ENCODE measurements at places on chromosomes 7 and 10.

DNA sequence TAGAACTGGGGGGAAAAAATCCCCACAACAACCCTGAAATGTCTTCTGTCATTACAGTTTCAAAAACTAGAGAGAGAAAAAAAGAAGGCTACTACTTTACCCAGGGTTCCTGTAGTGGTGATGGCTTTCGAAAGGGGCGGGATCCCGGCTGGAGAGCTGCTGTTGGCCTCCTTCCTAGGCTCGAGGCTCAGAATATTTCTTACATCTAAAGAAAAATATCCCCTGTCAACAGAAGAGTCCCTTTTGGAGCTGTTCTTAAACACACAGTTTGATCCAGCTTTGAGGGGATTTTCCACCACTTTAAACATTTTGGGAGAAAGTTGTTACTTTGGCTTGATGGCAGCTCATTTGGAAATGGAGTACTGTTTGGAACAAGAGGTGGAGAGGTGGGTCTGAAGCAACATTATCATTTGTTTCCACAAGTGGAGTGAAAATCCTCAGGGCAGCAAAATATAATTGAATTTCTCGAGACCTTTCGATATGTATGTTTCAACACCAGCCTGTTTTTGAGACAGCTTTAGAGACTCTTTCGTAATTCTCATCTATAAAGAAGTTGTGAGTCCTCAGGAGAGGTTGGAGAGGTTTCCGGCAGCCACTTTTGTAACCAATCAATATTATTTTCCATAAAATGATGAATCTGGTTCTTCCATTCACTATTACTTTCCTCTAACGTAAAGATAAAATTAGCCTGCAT, 5.1 kb downstream of the HOXA13 start:
- no peak for DNase-seq

DNA sequence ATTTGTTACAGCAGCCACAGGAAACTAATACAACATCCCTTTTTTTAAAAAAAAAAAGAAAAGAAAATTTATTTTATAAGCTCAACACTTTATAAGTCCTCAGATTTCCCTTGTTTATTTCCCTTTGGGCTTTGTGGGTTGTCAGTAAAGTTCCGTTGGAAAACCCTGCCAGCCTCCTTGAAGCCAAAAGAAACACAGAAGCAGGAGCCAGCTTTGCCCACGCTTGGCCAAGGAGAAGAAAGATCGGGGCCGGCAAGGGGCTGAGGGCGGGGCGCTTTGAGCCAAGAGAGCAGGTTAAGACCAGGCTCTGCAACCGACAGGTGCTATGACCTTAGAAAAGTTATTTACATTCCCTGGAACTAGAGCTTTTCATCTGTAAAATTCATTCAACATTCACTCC, 72.7 kb downstream of the RGS10 start:
- DNase-seq, result no peak

- DNase-seq, result no peak
Measured at GRCh38 chr7:24227603-24228359, 56.2 kb upstream of the NPY start.

DNA sequence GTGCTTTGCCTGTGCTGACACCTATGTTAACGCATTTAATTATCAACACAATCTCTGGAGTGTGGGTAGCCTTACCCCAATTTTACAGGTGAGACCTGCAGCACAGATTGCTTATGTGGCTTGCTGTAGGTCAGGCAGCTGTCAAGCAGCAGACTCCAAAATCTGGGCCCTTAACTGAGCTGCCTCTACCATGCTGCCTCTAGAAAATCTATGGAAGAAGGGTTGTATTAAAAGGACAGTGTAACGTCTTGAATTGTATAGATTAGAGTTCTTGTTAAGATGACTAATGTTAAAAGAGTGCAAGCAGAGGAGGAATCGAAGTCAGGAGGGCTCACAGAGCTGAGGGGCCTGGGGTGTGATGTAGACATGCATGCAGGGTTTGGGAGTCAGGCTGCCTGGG, 1.2 kb upstream of the PON3 start:
- DNase-seq, result no peak

DNA sequence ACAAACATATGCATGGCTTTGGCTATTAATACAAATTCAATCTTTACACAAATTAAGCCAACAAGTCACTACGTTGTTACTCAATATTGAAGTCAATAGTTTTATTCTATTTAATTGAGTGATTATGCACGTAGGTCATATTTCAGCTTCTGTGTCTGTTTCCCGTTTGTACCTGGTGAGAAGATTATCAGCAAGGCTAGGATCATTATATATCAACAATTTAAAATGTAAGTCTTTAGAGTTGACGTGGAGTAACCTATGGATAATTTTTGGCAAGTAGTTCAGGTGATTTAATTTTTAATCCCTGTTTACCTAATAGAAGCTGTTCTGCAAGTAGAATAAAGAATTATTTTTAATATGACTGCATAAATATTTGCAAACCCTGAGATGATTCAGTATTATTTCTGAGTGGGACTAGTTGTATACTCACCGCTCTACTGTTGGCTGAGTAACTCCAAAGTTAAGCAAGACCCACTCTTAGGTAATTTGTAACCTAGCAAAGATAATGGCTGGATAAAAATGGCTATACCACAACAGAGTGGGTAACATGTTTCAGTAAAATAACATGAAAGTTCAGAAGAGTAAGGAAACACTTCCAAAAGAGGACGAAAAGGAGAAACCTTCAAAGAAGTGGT, 161.0 kb downstream of the HGF start:
- DNase-seq, result no peak

GRCh38 chr7:88328787-88329186, 22.1 kb upstream of the STEAP4 start:
- DNase-seq, result no peak

DNA sequence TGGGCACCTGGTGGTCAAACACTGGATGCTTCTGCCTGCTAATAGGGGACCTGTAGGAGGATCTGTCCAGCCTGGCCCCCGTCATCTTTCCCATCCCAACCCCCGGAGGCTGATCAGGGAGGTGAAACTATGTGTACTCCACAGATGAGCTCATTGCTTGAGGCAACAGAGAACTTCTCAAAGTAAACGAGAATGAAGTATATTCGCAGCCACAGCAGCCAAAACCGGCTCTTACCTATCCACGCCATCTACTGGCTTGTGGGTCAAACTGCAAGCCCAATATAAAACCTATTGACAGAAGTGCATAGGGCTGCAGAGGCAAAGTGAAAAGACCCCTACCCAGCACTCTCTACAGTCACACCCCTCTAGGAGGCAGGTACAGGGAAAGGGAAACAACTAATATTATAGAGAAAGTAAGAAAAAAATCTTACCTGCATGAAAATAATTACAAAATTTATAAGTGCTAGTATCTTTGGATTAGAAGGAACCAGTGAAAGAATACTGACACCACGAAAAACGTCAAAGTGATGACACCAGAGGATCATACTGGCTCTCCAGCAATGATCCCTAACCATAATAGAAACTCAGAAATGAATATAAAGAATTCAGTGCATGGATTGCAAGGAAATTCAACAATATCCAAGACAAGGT, 973.5 kb downstream of the ANKRD7 start:
- DNase-seq, result peak; percentile 57

- DNase-seq, result no peak
Measured at GRCh38 chr10:33129996-33130386, 172.0 kb upstream of the ITGB1 start.

GRCh38 chr10:77163670-77164348, 473.8 kb downstream of the KCNMA1 start:
- DNase-seq, result no peak

- DNase-seq, result no peak
Measured at GRCh38 chr7:121954803-121955202, 81.8 kb downstream of the PTPRZ1 start.

DNA sequence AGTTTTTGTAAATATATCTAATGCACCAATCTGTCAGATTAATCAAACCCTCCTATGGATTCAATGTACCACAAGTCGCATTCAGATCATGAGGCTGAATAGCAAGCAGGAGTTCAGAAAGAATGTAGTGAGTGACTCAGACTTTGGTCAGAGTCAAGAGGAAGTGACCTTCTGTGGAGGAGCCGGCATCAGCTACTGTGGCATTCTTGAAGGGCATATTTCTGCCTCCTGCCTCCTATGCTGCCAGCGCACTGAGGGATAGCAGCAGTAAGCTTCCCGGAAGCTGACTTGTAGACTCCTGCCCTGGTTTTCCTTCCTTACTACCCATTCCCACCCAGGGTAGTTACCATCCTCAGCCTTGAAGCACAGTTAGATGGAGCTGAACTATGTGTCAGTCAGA, 867.5 kb downstream of the NRG3 start:
- DNase-seq, result no peak

DNA sequence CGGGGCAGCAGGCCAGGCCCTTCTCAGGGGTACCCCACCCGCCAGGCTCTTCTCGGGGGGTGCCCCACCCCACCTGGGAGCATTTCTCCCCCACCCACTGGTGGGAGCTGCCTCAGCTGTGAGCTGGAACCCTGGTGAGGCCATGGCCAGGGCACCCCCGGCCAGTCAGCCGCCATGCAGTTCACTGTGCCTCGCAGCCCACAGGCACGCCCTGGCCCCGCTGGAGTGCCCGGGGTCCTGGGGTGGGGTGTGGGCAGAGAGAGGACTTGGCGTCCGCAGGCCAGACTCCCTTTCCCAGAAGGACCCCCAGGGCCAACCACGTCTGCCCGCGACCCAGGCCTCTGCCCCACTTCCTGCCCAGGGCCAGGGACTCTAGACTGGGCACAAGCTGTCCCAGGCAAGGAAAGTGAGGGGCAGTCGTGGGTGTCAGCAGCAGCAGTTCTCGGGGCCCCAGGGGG, 13.1 kb downstream of the DPYSL4 start:
- DNase-seq, result no peak

GRCh38 chr10:34231441-34232180, 583.5 kb downstream of the PARD3 start:
- DNase-seq, result no peak

GRCh38 chr10:71604324-71605018, 115.1 kb downstream of the C10orf105 start:
- DNase-seq, result no peak

GRCh38 chr10:70690589-70690988, 18.3 kb downstream of the ADAMTS14 start:
- DNase-seq, result peak; percentile 31

DNA sequence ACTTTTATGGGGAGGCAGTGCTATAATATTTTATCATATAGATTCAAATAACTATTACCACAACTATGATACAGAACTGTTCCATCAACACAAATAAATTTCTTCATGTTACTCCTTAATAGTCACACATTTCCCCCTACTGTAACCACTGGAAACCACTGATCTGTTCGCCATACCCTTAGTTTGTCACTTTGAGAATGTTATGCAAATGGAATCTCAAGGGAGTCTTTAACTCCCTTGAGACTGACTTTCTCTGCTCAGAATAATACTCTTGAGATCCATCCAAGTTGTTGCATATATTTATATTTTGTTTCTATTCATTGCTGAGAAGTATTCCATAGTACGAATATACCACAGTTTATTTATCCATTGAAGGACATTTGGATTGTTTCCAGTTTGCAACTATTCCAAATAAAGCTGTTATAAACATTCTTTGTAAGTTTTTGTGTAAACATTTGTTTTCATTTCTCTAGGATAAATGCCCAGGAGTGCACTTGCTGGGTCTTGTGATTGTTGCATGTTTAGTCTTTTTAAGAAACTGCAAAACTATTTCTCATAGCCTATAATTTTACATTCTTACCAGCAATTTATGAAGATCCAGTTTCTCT, 19.7 kb upstream of the PON2 start:
- no peak for DNase-seq

GRCh38 chr7:49767719-49768118, 5.7 kb upstream of the VWC2 start:
- DNase-seq, result no peak

- DNase-seq, result no peak
Measured at GRCh38 chr7:105565190-105565589, 16.1 kb downstream of the EFCAB10 start.

- no peak for DNase-seq
Measured at GRCh38 chr7:17680943-17681351, 259.3 kb downstream of the SNX13 start.

DNA sequence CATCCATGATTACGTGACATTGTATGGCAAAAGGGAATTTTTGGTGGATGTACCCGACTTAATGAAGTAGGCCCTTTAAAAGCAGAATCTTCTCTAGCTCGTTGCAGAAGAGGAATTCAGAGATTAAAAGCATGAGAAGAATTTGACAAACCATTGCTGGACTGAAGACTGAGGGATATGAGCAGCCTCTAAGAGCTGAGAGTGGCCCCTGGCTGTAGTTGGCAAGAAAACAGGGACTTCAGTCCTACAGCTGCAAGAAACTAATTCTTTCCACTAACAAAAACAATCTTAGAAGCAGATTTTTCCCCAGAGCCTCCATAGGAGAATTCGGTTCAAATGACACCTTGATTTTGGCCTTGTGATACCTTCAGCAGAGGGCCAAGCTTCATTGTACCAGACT, 34.1 kb downstream of the MACC1 start:
- no peak for DNase-seq

GRCh38 chr10:96619796-96620773, 33.3 kb upstream of the TM9SF3 start:
- no peak for DNase-seq

DNA sequence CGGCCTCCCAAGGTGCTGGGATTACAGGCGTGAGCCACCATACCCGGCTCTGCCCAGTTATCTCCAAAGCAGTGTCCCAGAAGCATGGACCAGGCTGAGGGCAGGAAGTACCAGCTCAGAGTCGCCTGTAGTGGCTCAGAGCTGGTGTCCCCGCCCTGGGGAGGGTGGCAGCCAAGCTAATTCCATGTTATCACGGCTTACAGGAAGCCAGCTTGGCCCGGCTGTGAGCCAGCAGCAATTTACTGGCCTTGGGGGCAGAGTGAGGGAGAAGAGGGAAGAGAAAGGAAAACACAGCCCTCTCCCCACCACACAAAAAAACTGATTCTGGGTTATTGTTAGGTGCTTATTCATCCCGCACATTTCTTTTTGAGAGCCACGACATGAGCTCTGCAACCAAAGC, 88.1 kb downstream of the HIP1 start:
- DNase-seq, result peak; percentile 83

DNA sequence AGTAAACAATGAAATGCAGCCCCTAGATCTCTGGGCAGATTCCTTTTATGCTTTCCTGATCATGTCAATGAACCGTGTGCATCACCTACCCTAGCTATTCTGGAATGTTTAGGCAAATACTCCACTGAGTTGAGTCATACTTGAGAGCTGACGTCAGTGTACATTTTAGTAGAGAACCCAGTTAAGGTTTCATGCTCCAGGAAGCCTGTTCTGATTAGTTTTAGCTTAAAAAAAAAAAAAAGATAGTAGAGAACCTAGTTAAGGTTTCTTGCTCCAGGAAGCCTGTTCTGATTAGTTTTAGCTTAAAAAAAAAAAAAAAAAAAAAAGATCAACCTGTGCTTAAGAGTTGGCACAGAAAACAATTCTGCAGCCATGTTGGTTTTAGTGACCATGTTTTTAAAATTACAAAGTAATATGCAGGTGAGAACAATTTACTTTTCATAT, 3.7 kb upstream of the MCU start:
- DNase-seq, result no peak

- no peak for DNase-seq
Measured at GRCh38 chr7:130515315-130516040, 23.6 kb downstream of the MEST start.

- DNase-seq, result no peak
Measured at GRCh38 chr7:99407872-99408378, 472 bp downstream of the PDAP1 start.

- DNase-seq, result no peak
Measured at GRCh38 chr10:65196111-65196510, 1674.9 kb downstream of the REEP3 start.
